ENCODE measurements at places on chromosomes 1 and 21.

- no peak for DNase-seq
These were observed 9.3 kb upstream of the PHGDH start for GRCh38 chr1:119702384-119702783.

- DNase-seq, result peak; percentile 44
These were observed 26.3 kb upstream of the BCAR3 start for GRCh38 chr1:93707956-93708355.

- no peak for DNase-seq
These were observed 159.0 kb downstream of the MIS18A start for GRCh38 chr21:32119811-32120210.

DNA sequence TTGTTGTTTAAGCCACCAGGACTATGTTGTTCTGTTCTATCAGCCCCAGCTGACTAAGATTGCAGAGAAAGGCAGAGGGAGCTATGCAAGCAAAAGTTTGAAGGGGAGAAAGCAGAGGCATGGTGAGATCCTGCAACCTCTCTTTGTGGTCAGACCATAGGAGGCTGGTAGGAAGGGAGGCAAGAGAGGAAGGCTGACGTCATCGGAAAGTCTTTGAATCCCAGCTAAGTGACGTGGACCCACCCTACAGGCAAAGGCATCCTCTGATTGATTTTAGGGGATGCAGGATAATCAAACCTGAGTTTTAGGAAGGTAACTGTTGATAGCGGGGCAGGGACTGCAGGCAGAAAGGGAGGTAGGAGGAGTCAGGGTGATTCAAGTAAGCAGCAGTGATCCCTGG, 23.3 kb upstream of the TNNI1 start:
- no peak for DNase-seq

DNA sequence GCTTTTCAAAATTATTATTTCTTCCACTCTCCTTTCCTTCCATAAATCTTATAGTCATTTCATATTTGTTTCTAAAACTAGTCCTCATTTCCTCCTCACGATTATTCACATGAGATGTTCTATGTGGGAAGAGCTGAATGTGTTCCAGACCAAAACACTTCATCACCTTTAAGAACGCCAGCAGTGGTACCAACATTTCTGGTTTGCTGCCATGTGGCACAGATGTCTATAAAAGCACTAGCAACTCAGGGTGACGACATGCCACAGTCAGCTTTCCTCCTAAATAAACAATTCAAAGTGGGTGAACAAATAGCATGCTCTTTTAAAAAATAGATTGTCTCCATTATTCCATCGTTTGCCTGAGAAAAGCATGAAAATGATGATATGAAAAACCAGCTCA, 1217.8 kb upstream of the ADGRL2 start:
- DNase-seq, result no peak

DNA sequence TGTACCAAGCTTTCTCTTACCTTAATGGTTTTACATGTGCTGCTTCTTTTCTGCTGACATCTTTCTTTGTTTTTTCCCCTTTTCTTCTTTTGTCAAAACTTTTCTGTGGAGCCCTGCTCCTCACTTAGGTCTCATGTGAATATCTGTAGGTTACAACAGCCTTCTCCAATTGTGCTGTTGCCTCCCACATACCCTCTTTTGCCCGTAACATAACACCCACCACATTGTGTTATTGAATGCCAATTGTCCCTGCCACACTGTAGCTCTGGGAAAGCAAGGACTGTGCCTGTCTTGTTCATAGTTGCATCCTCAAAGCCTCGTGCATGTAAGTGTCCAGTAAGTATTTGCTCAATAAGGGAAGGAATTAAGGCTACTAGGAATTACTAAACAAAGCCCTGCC, 46.3 kb upstream of the AKT3 start:
- DNase-seq, result no peak

GRCh38 chr1:2445823-2446215, 30.3 kb upstream of the PLCH2 start:
- no peak for DNase-seq

DNA sequence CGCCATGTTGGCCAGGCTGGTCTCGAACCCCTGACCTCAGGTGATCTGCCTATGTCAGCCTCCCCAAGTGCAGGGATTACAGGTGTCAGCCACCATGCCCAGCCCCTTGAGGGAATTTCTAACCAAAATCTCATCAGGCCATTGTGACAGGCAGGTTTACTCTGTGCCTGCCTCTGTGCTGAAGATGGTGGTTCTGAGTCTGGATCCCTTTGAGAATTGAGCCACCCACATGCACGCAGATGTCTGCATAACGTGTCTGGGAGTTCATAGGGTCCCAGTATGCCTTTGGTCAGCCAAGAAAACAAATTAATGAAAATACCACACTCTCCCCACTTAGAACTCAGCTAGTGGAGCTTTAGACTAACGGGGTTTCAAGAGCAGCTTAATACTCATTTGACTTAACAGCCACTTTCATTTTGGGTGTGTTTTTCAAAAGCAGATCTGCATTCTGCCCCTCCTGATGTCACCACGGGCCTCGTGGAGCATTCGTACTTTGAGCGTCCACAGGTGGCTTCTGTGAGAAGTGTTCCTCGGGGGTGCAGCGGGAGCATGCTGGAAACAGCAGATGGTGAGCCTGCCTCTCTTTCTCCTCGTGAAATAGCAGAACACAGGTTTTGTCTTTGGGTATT, 45.3 kb downstream of the DIP2A start:
- no peak for DNase-seq

DNA sequence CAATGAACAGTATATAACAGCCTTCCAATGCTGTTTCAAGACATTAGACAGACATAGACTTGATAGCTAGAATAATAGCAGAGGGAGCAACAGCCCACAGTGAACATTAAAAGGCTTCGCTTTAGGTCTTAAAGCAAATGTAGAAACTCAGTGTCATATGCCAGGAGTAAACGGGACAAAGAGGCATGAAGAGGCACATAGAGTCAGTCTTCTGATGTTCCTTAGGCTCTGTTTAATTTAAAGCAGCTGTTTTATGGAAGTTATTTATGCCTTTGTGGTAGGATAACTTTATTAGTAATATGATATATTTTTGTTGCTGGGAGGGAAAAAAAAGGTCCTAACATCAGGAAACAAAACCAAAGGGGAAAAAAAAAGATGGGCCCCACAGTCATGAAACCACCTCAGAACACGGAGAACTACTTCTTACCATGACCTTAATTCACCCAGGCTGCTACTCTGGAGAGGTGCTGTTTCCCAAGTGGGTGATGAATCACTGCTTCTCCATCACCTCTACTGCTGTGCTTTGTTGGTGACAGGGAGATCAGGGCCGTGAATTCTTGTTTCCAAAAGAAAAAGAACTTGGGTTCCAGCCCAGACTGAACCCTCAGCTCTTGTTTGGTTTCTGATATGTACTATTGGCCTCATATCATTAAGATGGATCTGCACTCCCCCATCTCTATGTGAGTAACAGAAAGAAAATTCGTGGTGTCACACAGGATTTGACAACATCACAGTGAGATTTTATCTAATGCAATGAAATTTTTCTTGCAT, 616.9 kb downstream of the KIF26B start:
- DNase-seq, result no peak

GRCh38 chr1:221778535-221779142, 36.8 kb upstream of the DUSP10 start:
- DNase-seq, result peak; percentile 16

GRCh38 chr1:100213141-100213540, 35.1 kb upstream of the LRRC39 start:
- DNase-seq, result no peak

DNA sequence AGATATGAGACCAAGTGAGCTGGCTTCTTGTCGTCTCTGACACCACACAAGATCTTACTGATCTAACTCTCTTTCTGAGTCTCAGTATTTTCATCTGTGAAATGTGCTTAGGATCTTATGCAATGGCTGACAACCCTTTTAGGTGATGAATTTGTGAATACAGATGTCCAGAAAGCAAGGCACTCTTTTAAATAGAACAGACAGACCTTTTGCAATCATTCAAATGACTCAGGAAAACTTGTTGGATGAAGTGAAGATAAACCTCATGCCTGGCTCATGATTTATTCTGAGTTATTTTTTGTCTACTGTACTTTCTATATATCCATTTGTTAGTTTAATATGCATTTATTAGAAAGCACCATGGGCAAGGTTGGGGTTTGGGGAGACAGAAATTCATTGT, 411.3 kb downstream of the PTPRU start:
- no peak for DNase-seq

DNA sequence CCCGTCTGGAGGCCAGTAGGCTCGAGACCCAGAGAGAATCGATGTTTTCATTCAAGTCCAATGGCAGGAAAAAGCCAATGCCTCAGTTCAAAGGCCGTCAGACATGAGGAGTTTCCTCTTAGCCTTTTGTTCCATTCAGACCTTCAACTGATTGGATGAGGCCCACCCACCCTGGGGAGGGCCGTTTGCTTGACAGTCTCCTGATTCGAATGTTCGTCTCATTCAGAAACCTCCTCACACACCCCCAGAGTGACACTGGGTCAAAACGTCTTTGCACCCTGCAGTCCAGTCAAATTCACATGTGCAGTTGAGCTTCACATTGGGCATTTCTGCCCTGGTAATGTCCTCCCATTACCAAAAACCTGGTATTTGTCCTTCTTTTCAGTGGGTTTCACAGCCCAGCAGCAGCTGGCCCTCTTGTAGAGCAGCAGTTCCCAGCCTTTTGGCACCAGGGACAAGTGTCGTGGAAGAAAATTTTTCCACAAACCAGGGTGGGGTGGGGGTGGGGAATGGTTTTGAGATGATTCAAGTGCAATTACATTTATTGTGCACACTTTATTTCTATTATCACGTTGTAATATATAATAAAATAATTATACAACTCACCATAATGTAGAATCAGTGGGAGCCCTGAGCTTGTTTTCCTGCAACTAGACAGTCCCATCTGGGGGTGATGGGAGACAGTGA, 40.1 kb downstream of the RSPH1 start:
- no peak for DNase-seq

- no peak for DNase-seq
These were observed 107.8 kb upstream of the VAV3 start for GRCh38 chr1:108072776-108073175.

DNA sequence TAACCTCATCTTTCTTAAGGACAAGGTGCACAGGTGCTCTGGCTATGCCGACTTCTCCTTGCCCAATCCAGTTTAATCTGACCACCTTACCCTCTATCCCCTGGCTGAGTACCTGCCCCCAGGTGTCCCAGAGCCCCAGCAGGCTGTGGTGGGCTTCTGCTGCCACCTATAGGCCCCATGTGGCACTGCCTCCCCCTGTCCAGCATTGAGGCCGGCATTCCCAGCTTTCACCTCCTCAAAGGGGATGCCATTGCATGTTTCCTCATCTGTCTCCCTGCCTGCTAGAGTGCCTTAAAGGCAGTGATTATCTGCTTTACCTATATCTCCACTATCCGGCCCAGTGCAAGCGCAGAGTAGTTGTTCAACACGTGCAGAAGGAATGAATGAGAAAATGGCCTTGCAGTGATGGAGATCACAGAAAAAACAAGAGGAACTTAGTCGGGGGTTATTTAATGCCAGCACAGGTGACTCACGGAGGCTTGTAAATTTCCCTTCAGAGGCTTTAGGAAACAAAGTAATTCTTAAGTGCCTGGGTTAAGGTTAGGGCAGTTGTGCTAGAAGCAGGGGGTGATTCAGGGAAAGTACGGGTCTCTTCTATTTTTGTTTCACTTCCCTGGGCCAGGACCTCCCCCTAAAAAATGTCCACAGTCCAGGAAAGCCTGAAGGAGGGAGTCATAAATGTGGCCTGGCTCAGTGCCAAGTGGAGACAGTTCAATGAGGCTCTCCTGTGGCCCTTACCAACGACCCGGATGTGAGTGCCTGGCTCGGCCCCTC, 131.8 kb upstream of the NGF start:
- DNase-seq, result peak; percentile 22

- peak; percentile 9 for DNase-seq
These were observed 588 bp downstream of the NEXN start for GRCh38 chr1:77888781-77889642.

GRCh38 chr1:206963740-206964139, 6.5 kb downstream of the FCAMR start:
- no peak for DNase-seq

DNA sequence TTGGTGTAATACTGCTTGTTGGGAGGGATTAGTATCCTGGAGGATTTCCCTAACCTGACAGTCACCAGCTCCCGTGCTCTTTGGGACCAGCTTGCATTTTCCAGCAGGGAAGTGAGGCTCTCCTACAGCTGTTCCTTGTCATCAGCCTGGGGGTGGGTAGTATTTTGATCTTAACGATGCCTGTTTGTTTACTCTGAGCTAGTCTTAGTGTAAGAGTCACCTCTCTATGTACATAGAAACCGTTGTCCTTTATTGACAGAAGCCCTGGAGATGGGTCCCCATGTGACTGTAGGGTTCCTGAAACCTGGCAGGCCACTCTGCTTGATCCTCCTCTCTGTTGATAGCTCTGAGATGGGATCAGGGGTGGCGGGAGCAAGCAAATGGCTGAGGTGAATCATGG, 58.0 kb downstream of the ACP6 start:
- no peak for DNase-seq

DNA sequence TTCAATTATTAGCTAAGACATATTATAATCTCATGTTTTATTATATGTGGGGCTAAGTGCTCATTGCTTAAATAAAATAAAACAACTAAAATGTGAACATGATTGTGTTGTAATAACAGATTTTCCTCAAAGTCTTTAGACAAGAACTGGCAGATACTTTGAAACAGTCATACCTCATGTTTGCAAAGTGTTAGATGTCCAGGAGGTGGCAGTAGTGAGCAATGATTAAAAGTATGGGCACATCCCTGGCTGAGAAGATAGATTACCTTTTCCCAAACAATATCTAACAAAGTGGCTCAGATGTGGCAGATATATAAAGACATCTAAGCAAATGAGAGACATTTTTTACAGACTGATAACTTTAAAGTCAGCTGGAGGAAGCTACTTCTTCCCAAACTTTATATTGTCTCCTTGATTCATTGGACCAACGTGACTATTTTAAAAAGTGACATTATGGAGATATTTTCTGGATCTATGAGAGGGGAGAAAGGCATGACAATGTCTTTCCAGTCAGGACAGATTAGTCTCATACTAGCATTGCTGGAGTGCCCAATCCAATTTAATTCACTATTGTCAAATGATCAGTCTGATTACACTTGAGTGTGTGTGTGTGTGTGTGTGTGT, 269.8 kb downstream of the S1PR1 start:
- peak; percentile 2 for DNase-seq

Data from stimulated activated CD4-positive, alpha-beta T cell treated with anti-CD3 and anti-CD28 coated beads, Interleukin-4, amount 100 ng/mL, for 1 hour (primary cell).